ENCODE measurements at places on chromosomes 1 and 21.
A peak's percentile ranks its signal among the peaks of the same experiment; 100 is the strongest.

DNA sequence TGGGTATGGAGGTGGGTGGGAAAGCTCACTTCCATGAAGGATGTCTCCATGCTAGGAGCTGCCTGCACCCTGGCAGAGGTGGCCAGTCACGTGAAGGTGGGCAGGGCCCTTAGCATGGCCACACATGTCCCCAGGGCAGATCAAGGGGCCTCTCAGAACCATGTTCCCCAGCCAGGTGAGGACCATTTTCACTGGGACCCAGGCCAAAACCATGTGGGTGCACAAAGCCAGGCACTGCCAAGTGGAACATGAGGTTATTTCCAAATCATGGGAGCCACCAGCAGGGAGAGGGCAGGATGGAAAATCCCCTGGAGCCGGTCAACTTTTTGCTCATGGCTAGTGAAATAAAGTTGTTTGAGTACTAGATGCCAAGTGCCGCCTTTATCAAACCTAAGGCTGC, 9.7 kb downstream of the ZNF692 start:
- DNase-seq, result no peak

GRCh38 chr1:93483606-93484005, 35.7 kb downstream of the FNBP1L start:
- no peak for DNase-seq

GRCh38 chr21:43645136-43645891, 14.0 kb downstream of the HSF2BP start:
- DNase-seq, result peak; percentile 91

- peak; percentile 37 for DNase-seq
Observed at GRCh38 chr21:25584833-25585676, 22.2 kb downstream of the MRPL39 start.

DNA sequence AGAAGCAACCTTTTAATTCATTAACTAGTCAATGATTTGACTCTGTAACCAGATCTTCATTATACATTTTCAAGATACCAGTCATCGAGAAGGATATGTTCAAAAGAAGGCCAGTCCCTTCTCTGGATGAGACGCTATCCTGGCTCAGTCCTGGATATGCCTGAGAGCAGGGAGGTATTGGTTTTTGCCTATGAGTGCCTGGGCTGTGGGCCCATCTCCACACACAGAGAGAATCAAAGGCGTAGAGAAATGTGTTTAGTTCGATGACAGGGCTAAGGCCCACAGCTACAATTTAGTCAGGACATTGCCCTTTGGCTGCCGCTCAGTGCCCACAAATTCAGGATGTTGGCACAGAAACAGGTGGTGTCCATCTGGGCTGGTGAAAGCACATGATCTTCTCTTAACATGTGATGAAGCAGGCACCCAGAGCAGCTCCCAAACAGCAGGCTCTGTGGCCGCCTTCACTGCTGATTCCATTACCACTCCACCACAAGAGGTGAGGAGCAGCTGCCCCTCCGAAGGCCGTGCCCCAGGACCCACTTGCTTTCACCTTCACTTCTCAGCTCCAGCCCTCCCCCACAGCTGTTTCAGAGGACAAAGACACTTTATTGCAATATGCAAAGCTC, 24.7 kb downstream of the ACKR1 start:
- no peak for DNase-seq

GRCh38 chr1:64171797-64172281, 31.6 kb upstream of the UBE2U start:
- peak; percentile 76 for DNase-seq

GRCh38 chr1:97680894-97681293, 239.9 kb downstream of the DPYD start:
- no peak for DNase-seq

- no peak for DNase-seq
Observed at GRCh38 chr1:161985301-161985822, 38.3 kb downstream of the OLFML2B start.

GRCh38 chr21:44681861-44682579, at the start of gene KRTAP12-1:
TSS of gene KRTAP12-1 (minus strand) at chr21:44682163. CDS start at chr21:44682123, 40 bp downstream.
- DNase-seq, result no peak

DNA sequence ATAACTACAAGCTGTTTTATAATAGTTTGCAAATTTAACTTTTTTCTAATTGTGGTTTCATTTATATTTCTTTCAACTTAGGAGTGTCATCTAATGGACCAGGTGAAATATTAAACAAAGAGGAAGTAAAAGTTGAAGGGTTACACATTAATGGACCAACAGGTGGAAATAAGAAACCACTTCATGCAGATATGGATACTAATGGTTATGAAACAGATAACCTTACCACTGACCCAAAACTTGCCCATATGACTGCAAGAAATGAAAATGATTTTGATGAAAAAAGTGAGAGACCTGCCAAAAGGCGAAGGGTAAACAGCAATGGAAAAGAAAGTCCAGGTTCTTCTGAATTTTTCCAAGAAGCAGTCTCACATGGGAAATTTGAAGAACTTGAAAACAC, 59.7 kb downstream of the MIER1 start:
- DNase-seq, result no peak

DNA sequence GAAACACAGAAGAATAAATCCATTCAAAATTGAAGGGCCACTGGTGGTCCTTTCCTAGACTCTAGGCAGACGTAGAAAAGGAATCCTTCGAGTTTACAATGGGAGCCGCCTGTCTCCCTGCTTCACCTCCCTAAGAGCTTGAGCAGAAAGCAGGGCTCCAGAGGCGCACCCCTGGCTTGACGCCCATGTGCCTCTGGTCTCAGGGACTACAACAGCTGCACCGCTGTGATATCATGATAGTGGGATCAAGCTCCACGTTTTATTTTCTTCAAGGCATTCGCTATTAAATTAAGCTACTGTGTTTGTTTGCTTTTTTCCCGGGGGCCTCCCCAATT, 403 bp upstream of the C1orf122 start:
- no peak for DNase-seq

- DNase-seq, result peak; percentile 94
Observed at GRCh38 chr1:12157366-12158231, 9.2 kb upstream of the TNFRSF1B start.

GRCh38 chr1:171801487-171801891, 20.0 kb downstream of the METTL13 start:
- DNase-seq, result peak; percentile 27

GRCh38 chr1:38973659-38974437, 17.2 kb upstream of the AKIRIN1 start:
- DNase-seq, result no peak

GRCh38 chr1:109761227-109762038, 2.3 kb downstream of the EPS8L3 start:
- DNase-seq, result no peak

GRCh38 chr1:244863491-244864252, 671 bp downstream of the HNRNPU start:
- DNase-seq, result peak; percentile 47

- no peak for DNase-seq
Observed at GRCh38 chr1:19393046-19393445, 80.9 kb downstream of the SLC66A1 start.

- DNase-seq, result no peak
Observed at GRCh38 chr1:43754892-43755291, 47.6 kb downstream of the ST3GAL3 start.

DNA sequence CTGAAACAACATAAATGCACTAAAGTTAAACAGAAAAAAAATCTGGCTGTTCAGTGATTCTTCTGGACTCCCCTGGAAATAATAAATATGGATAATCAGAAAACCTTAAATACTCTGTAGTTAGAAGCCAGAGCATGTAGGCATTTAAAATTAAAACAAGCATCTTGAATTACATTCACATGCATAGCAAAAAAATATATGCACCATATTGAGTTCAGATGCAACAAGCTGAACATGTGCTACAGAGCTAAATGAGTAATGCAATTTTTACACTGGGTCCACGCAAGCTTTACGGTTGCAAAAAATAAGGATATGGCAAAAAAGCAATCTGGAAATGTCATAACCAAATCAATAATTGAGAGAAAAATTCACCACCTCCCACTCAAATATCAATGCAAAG, 11.5 kb upstream of the KCNT2 start:
- no peak for DNase-seq

DNA sequence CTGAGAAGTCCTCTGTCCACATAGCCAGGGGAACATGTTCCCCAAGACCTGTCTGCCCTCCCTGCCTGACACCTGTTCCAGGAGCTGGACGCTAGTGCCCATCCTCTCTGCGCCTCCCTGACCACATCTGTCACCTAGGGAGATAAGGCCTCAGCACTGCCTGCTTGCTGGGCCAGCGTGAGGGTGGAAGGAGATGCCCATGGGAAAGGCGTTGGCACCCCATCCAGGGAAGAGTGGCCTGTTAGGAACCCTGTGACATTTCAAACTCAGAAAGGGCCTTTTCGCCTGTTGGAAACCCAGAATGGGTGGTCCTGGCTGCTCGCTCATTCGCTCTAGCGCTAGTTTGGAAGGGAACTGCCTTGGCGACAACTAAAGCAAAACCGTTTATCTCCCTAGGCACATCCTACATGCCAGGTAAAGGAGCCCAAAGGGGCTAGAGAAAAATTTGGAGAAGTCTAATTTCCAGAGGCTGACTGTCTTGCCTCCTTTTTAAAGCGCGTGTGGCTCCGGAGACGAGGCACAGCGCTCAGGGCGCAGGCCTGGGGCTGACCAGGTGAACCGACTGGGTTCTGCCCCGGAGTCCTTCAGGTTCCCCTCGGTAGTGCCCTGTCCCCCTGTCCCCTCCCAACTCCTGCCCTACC, 410 bp downstream of the ACTA1 start:
- no peak for DNase-seq

GRCh38 chr1:38041936-38042834, 4.4 kb downstream of the POU3F1 start:
- no peak for DNase-seq

- DNase-seq, result no peak
Observed at GRCh38 chr21:46148106-46148505, 7.3 kb downstream of the FTCD start.

GRCh38 chr1:180231936-180232335, 1.9 kb downstream of the LHX4 start:
- DNase-seq, result no peak

GRCh38 chr1:94045465-94046056, 75.4 kb downstream of the ABCA4 start:
- DNase-seq, result peak; percentile 39

DNA sequence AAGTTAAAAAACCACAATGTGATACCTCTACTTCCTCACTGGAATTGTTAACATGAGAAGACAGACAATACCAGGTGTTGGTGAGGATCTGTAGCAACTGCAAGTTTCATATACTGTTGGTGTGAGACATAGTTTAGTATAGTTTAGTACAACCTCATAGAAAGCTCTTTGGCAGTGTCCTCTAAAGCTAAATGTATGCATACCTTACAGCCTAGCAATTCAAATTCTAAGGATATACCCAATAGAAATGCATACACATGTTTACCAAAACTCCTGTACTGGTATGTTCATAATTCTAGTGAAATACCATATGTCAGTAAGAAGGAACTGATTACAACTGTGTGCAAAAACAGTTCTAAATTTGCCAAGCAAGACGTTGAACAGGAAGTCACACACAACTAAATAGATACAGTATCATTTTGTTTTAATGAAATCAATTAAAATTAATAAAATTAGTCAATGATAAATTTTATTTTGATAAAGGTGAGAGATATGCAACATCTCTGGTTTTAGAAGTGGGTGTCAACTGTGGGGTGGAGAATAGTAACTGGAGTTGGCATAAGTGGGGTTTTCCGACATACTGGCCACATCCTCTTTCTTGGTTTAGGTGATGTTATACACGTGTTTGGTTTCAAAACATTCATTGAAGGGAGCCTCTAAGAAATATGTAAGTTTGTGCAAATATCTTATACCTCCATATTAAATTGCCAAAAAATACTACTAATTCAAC, 450.7 kb downstream of the PTPRC start:
- peak; percentile 81 for DNase-seq

GRCh38 chr1:93450321-93450720, 2.4 kb downstream of the FNBP1L start:
- DNase-seq, result peak; percentile 27

DNA sequence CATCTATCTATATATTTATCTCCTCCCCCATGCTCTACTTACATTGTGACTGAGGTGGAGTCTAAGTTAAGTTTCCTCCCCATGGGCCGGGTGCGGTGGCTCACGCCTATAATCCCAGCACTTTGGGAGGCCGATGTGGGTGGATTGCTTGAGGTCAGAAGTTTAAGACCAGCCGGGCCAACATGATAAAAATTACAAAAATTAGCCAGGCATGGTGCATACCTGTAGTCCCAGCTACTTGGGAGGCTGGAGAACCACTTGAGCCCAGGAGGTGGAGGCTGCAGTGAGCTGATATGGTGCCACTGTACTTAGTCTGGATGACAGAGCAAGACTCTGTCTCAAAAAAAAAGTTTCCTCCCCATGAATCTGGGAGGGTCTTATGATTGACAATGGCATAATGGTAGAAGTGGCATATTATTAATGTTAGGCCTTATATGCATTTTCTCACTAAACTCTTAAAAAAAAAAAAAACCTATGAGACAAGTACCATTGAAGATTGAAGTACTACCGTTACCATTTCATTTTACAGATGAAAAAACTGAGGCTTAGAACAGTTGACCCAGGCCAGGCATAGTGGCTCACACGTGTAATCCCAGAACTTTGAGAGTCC, 11.2 kb downstream of the F11R start:
- no peak for DNase-seq

GRCh38 chr1:184262109-184262508, 124.7 kb upstream of the C1orf21 start:
- no peak for DNase-seq

DNA sequence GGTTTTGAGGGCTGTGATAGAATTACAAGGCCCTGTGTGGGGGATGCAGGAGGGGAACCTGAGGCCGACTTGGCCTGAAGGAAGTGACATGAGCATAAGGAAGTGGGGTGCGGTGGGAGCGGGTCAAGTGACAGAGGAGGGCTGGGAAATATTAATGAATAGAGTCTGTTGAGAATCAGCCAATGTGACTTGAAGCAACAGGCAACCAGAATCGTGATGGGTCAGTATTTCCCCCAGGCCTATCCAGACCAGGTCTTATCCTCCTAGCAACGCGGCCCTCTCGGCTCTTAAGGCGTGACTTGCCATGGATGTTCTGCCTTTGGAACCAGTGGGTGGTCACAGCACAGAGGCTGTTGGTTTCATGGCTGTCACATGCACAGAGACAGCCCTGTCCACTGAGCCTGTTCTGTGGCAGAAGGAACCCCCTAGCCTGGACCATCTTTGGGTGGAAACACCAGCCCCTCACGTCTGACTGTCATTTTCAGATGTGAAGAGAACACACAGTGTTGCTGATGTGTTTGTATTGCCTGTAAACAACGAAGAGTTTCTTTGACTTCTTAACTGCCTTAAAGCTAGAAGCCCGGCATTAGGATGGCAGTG, 468.8 kb downstream of the CAMTA1 start:
- no peak for DNase-seq

DNA sequence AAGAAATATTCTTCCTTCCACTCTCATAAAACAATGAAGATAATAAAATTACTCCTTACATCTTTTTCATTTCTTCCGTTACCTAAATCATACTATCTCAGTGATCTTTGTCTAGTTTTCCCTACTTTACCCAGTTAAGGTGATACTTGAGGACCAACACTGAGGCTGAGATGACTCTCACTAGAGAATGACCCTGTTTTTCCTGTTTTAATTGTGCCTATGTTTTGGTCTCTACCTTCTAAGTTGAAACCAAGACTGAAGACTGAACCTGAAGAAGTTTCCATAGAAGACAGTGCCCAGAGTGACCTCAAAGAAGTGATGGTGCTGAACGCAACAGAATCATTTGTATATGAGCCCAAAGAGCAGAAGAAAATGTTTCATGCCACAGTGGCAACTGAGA, 25.1 kb downstream of the AIM2 start:
- no peak for DNase-seq

GRCh38 chr1:162056043-162056442, 13.4 kb upstream of the NOS1AP start:
- DNase-seq, result peak; percentile 63

All from inflammatory macrophage treated with lipopolysaccharide for 4 hours (primary cell).